ENCODE measurements at places on chromosomes 1 and 21.

DNA sequence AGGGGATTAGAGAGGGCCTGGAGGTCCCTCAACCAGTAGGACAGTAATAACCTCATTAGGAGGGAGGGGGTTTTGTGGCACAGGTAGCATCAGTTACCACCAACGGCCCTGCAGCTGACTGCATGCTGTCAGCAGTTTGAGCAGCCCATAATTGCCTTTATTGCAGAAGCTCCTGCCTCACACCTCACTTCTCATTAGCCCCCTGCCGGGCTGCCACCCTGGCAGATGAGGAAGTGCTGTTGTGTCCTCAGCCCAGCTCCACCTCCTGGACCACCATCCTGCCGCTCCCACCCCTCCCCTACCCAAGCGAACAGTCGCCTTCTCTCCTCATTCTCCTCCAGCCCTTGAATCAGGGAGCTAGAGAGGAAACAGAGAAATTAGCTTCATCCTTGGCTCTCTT is 237.4 kb downstream of the LMX1A start:
- DNase-seq, result no peak

GRCh38 chr1:41950820-41951219 is 32.1 kb upstream of the HIVEP3 start:
- no peak for DNase-seq

GRCh38 chr1:233278631-233279030 is 16.9 kb downstream of the PCNX2 start:
- DNase-seq, result no peak

GRCh38 chr1:221672965-221673364 is 68.9 kb downstream of the DUSP10 start:
- DNase-seq, result no peak

- no peak for DNase-seq
Measured at GRCh38 chr1:245234217-245235081, 79.7 kb downstream of the KIF26B start.

- no peak for DNase-seq
Measured at GRCh38 chr1:240464099-240464498, 147.9 kb downstream of the GREM2 start.

GRCh38 chr21:45164838-45165237 is 90.5 kb downstream of the ADARB1 start:
- no peak for DNase-seq

- peak; percentile 47 for DNase-seq
Measured at GRCh38 chr1:109802136-109802900, 38.6 kb upstream of the EPS8L3 start.

- DNase-seq, result no peak
Measured at GRCh38 chr1:160423966-160424365, 23.6 kb downstream of the VANGL2 start.
